MG63 (cell line): ENCODE measurements at places on chromosomes 4 and X.

GRCh38 chr4:158005021-158005420 is 167.8 kb downstream of the GASK1B start:
- DNase-seq = no peak

DNA sequence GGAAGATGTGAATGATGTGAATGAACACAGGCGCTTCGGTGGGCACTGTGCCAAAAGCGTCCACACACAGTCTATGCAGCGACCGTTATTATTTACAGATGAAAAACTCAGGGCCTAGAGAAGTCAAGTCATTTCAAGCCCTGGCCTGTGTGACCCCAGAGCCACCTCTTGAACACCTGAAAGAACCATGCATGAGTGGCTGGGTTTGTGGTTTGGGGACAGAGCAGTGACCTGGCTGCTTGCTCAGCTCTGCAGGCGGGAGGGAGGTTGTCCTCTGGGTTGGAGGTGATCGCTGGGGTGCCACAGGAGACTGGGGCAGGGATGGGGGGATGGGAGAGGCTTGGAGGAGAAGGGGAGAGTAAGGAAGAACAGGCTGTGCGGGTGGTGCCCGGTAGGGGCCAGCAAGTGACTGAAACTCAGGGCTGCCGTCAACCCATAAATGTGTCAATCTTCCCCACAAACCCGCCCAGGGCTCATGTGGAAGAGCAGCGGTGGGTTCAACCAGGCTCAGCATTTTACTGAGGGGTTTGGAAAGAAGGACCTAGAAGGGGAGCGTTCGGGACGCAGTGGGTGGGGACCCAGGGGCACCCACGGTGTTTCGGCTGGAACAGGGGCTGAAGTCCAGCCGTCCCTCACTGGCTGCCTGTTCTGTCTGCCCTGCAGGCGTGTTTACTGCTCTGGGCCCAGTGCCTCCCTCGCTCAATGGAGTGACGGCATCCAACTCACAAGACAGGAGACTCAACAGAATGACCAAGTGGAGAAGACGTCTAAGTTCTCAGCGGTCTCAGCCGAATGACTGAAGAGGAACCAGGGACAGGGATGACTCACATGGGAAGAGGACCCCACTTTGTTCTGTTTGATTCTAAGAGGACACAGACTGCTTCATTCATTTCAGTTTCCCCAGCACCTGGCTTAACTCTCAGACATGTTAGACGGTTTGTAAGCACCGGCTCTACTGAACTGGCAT is 167.8 kb downstream of the AFAP1 start:
- no peak for DNase-seq

- DNase-seq = peak; percentile 39
These were observed 56.4 kb upstream of the XIAP start for GRCh38 chrX:123803331-123803983.

DNA sequence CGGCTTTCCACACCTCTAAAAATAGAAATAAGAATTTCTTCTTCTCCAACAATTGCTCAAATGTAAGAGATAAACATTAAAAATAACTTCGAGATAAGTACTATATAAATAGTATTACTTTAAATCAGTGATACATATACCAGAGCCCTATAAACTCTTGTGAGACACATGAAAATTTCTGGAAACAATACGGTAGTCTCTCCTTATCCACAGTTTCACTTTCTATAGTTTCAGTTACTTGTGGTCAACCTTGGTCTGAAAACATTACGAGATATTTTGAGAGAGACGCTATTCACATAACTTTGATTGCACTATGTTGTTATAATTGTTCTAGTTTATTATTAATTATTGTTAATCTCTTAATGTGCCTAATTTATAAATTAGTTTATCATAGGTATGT is 101.5 kb upstream of the CXXC4 start:
- DNase-seq = no peak

DNA sequence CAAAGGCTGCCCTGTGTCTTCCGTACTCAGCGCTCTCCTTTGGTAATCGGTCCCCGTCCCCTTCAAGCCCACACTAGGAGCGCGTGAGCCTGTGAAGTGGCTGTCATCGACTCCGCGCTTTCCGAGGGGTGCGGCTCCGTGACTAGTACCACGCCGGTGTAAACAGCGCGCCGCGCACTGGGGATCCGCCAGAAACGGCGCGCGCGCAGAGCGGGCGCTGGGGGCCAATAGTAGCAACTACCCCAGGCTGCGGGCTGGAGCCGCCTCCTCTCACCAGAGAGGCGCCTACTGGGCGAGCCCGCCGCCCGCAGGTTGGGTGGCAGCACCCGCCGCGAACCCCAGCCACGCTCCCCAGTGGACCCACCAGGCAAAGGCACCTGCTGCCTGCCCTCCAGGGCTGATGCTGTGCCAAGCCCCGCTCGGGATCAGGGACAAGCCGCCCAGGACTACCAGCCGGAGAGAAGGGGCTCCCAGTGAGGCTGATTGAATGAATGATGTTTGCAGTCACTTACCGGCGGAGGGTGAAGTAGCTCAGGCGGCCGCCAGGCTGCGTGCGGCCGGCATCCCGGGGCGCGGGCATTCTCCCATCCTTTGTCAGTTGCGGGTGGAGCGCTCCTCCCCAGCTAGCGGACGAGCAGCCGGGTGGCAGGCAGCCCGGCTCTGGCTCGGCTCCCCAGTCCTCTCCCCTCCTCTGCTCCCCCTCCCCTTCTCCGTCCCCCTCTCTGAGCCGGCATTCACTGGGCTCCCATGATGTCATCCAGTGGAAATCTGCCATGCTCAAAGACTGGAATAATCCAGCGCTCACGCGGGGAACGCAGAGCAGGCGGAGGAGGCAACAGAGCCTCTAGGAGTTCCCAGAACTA is 370.3 kb upstream of the SMIM31 start:
- peak; percentile 100 for DNase-seq
